Activated CD4-positive, alpha-beta T cell treated with anti-CD3 and anti-CD28 coated beads, Interleukin-2, amount 50 U/mL, for 48 hours (primary cell): ENCODE measurements at places on chromosomes 13 and 19.
A peak's percentile ranks its signal among the peaks of the same experiment; 100 is the strongest.

DNA sequence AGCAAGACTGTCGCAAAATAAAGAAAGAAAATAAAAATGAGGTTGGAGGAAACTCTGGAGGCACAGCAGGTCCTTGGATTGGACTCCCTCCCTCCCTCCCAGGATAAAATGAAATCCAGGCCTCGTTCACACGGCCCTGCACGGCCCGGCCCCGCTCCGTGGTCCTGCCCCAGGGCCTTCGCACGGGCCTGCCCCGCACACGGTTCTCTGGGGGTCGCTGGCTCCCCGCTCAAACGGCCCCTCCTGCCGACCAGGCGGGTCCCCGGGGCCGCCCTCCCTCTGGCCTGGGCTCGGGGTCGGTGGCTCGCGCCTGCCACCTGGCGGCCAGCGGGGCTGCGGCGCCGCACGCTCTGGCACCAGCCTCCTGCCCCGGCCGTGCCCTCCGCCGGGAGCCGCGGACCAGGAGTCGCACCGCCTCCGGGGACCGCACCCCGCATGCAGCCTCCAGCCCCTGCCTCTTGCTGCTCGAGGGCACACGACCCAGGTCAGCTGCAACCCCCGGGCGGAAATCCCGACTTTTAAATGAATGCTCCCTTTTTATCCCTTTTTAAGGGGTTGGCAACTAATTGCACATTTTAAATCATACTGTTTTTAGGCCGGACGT lies 1.5 kb upstream of the WDR18 start:
- DNase-seq = peak; percentile 79

DNA sequence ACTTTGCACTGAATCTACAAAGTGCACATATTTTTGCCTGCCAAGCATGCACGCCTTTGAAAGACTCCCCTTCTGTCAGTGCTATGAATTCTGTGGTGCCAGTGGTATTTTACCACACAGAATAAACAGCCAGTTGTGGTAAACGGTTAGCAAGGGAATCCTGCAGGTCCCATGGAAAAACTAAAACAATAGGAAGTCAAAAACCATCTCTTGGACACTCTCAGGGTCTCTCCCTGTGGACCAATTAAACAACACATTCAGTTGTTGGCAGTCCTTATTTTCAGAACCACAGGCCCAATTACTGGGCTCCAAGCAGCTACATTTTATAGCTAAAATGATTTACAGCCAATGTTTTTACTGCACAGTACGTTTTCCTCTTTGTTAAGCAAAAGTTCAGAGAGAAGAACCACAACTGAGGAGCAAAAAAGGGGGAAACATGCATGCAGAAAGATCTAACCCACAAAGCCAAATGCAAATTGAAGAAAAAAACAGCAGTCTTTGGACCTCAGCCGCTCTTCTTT lies 116.9 kb downstream of the KCTD12 start:
- DNase-seq = no peak

DNA sequence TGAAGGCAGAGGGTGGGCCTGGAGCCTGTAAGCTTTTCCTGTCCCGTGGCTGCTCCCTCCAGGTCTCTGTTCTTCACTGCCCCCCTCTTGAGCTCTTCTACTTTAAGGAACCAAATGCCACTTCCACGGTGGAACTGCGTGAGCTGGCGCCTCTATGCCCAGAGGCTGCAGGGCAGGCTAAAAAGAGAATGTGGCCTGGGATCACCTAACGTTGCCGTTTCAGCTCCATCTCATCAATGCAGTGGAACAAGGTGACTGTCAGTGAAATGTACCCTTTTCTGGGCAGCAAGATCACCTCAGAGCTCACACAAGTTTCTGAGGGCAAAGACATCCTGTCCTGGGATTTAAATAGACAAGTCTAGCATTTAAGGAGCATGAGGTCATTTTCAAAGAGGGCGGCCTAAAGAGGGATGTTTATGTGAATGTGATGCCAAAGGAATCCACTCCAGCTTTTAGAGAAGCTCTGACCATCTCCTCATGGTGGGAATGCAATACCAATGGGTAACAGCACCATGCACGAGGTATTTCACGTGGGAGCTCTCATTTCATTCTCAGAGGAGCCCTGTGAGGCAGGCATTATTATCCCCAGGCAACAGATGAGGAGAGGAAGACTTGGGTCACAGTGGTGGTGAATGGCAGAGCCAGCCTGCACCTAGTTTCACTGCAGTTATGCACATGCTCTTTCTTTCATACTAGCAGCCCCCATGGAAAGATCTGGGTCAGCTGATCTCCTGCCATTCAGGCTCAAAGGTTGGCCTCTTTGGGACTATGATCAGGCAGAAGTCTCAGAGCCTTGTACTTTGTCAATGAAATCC lies 39.3 kb downstream of the RGCC start:
- DNase-seq = no peak

DNA sequence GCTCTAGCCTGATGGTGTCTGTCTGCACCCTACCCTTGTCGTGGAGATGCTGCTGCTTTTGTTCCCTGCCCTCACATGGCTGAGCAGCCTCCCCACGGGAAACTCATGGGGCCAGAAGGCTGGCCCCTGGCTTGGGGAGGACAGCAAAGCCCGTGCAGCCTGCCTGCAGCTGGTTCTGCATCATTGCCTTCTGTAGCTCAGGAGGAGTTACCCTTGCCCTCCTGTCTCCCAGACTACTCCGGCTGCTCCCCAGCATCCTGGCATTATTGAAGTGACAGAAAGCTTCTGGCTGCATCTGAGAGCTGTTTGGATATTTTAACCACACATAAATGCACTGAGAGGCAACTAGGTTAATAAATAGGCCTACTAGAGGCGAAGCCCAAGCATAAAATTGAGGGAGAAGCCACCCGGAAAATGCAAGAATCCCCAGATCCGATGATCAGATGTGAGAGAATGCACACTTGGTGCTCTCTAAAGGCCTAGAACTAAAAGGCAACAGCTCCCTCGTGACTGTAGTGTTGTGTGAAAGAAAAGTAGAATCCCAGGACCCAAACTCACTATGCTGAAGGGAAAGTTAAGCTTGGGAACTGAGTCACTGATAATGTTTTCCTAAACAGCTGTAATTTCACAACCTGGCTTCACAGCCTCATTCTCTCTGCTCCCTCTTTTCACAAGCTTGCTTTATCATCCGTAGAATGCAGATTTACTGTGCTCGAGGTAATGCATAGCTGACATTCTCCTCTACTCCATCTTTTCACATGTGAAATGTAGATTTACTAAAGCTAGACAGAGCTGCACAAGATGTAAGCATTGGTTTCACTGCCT lies 110.8 kb downstream of the TNFRSF19 start:
- DNase-seq = no peak

- DNase-seq = no peak
These were observed 45.4 kb upstream of the TFDP1 start for GRCh38 chr13:113539176-113539575.

GRCh38 chr13:88979465-88980175 lies 1308.4 kb downstream of the SLITRK5 start:
- no peak for DNase-seq

DNA sequence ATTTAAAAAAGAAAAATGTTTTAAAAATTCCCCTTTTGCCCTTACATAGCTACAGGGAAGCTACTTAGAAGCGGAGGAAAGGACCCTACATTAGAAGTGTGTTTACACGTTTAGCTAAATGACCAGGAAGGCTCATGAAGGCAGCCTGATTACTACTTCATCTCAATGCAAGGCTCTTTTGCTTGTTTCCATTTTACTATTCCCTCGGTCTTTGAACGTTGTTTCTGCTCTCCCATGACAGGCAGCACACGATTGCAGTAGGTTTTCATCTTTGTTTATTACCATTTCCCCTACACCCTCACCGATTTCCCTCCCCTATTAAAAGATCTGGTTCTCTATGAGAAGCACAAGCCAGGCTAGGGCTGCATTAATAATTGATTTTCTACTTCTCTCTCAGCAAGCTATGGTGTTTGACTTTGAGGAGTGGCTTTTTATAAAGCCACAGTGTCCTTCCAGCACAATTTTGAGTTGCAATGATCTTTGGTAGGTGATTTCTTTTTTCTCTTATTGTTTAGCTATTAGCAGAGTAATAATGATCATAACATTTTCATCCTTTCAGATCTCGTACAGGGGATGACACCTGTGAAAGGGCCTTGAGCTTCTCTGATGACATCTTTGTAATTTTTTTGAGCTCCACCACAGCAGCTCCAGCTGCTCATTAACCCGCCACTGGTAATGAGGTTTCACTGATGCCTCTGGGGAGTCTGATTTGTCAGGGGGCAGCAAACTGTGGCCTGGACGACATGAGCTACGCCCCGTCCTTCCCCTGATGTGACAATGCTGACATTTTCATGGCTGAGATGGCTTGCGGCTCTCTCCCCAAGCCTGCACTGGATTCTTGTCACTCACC lies 670.3 kb downstream of the UQCRFS1 start:
- DNase-seq = no peak

DNA sequence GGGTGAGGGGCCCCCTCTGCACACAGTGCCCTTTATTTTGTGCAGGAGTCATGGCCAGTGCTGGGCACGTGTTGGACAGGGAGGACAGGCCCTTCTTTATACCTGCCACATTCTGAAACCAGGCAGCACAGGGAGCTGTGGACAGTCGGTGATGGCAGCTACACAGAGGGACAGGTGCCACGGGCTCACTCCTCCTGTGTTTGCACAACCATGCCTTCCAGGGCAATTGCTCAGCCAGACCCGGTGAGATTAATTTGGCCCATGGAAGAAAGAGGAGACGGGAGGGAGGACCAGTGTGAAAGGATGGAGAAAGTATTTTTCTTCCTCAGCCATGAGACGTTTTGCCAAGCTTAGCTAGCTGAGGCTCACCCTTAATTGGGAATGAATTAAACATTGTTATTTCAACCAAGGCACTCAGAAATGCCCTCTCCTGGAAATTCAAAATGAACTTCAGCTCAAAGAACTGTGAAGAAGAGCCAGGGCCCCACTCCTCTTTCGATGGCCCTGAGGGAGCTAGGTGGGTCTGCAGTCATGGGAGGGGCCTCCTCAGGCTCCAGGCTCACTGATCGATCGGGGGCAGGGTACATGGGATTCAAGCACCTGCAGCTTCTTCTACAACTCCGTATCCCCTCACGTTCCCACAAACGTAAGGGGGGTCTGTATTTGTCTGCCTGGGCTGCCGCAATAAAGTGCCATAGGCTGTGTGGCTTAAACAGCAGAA lies 41.2 kb downstream of the SHISA2 start:
- no peak for DNase-seq
